ENCODE measurements at places on chromosomes 7 and 10.

DNA sequence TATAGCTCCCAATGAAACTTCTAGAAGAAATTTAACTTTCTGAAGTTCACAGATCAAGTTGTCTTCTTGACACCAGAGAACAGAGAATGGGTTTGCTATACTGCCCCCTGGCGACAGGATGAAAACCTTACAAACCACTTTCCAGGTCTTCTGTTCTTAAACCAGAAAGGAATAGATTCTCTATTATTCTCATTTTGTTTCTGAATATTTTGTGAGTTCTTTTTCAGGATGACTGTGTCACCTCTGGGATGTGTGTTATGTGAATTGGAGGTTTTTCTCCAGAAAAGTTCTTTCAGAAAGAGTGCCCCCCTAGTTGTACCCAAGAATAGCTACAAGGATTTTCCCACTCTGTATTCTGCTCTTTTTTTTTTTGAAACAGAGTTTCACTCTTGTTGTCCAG, 6.3 kb downstream of the IFT22 start:
- peak; percentile 47 for DNase-seq

GRCh38 chr10:97915346-97916131, 65.9 kb downstream of the GOLGA7B start:
- DNase-seq = no peak

GRCh38 chr10:99533496-99534449, 1.0 kb downstream of the NKX2-3 start:
- DNase-seq = no peak

GRCh38 chr7:18302097-18302496, 193.5 kb upstream of the HDAC9 start:
- DNase-seq = no peak

- no peak for DNase-seq
Measured at GRCh38 chr7:94675356-94675755, 19.4 kb upstream of the SGCE start.

- no peak for DNase-seq
Measured at GRCh38 chr7:1640376-1641172, 29.5 kb upstream of the ELFN1 start.

DNA sequence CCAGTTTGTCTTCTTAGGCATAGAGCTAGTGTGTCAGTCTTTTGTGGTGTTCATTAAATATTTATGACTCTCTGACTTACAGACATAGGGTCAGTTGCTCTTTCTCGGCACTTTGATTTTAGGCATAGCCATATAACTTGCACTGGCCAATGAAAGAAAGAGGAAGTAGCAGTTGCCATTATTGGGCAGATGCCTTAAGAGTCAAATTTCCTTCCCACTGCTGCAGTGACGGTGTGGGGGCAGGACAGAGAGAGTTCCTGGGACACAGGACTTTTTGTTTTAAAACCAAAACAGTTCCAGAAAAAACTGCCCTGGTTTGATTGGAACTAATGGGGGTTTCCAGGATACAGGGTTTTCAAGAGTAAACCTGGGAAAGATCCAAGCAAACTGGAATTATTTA, 60.2 kb upstream of the PHF14 start:
- DNase-seq = peak; percentile 51

- no peak for DNase-seq
Measured at GRCh38 chr7:12701433-12701832, 14.0 kb downstream of the ARL4A start.

DNA sequence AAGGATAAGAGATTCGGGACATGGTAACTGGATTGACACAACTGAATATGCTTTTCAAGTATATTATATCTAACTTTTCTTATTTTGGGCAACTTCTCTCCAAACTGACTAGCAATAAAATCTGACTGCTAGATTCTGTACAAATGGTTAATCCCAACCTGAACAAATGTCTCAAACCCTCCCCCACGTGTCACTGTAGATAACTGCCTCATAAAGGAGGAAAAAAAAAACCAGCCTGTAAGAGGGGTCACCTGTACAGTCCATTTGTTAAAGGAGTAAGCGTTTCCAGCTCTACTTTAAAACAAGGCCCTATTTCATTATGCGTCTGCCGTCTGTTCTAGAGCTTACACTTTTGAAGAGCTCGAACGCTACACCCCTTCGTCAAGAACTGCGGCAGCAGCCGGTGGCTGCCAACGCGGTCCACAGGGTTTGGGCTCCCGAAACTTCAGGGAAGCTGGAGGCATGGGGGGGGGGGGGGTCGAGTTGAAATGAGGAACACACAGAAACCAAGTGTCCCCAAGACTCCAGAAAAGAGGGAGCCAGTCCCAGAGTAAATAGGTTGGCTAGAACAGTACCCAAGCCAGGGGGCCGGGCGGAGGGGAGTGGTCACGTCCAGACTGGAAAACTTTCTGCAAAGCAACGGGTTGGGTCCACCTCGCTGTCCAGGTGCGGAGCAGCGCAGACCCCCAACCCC, 492 bp downstream of the COG5 start:
- DNase-seq = no peak

DNA sequence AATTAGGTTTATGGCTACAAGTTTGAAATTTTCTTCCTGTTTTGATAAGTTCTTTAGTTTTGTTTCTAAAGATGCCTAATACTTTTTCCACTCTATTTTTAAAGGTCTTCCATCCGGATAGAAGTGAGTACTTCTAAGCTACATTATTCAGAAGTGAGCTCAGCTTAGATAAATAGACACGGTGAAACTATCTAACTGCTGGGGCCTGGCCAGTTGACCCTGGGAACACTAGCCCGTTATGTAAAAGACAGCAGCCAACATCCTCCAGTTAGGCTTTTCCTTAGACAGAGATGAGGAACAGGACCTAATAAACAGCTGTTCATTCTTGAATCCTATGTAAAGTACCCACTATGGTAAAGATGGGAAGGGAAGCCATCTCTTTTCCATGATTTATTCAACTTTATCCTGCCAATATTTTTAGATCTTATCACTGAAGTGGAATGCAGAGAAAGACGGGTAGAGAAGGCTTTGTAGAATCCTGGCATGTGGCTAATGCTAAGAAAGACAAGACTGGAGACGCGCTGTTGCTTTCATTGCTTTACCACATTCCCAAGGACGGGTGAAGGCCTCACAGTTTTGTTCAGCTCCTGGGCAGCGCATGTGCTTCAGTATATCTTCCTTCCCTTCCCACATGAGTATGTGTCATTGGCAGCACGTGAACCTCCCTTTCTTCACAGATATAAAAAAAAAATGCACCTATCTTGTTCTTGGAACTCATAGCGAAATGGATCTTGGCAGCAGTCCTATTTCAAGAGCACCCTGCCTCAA, 340.0 kb upstream of the MEOX2 start:
- no peak for DNase-seq

GRCh38 chr10:18340496-18341051, 200.3 kb downstream of the CACNB2 start:
- DNase-seq = no peak

DNA sequence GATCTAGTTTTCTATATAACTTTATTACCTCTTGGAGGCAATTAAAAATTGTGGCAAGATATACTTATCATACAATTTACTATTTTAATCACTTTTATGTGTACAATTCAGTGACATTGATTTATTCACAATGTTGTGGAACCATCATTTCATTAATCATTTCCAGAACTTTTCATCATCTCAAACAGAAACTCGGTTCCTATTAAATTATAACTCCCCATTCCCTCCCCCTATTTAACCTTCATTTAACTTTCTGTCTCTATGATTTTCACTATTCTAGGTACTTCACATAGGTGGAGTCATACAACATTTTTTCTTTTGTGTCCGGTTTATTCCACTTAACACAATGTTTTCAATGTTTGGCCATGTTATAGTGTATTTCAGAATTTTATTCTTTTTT, 252.8 kb downstream of the REEP3 start:
- DNase-seq = no peak

DNA sequence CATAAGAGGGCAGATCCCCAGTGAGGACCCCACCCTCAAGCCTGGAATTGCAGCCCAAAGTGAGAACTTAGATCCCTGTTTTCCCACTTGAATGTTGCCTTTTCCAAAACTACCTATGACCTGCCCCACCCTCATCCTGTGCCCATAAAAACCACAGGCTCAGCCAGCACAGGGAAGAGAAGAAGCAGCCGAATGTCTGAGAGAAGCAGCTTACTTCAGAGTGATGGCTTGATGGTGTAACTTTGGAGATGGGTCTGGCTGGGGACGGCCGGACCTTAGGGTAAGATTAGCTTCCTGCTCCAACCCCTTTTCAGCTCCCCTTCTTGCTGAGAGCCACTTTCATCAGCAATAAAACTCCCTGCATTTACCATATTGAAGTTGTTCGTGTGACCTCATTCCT, 5.7 kb downstream of the SLC25A40 start:
- DNase-seq = no peak

GRCh38 chr10:123563994-123564393, 102.2 kb upstream of the GPR26 start:
- DNase-seq = no peak

- no peak for DNase-seq
Measured at GRCh38 chr7:35982600-35982999, 170.5 kb upstream of the EEPD1 start.

DNA sequence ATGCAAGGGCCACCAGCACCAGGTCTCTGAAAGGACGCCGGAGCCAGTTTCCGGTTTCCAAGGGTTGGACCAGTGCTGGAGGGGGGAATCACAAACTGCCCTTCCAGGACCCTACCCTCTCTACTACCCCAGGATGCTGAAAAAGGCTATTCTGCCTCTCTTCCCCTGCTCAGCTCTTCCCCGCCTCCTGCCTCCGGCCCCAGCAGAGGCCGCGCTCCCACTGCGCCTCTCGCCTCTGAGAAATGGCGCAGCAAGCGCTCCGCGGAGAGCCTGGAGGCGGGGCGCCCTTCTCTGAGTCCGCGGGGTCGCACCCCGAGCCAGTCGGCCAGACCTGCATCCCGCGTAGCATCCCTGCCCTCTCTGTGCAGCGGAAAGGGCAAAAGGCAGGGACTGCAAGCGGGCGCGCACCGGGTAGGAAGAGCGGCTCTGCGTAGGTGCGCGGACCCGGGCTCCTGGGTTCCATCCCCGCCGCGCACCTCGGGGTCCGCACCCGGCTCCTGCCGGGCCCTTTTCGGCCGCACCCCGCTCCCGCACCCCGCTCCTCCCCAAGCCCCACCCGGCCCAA, 476 bp upstream of the RET start:
- peak; percentile 18 for DNase-seq

GRCh38 chr7:124700655-124701054, 64.9 kb downstream of the GPR37 start:
- no peak for DNase-seq

GRCh38 chr10:36817898-36818297, 307.5 kb upstream of the ANKRD30A start:
- no peak for DNase-seq

GRCh38 chr10:80453842-80454512, at the start of gene TSPAN14:
TSS of gene TSPAN14 (plus strand) at chr10:80454310. CDS start at chr10:80489234, 34,924 bp downstream.
- DNase-seq = no peak

DNA sequence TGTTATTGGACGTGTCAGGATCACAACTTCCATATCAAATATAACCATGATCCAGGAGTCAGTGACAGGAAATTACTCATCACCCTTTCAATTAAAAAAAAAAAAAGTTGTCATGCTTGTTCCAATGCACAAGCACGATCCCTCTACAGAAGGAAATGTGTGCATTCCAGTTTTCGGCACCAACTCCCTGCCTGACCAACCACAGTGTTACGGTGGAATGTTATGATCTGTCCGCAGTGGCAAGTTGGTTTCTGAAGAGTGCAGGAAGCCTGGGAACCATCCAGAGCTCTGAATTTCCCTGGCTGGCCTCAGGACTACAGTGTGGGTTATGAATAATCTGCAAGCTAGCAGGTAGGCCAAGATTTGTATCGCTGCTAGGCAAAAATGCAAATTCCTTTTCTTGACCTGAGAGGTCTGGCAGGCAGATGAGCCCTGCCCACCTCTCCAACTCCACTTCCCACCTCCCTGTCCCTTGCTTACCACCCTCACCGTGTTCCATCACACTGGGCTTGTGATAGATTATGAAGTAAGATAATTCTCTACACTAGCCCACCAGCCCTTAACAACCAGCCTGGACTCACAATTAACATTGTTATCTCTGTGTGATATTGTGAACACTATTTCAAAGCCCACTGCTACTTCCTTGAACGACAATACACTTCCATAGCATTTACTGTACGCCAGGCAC, 20.4 kb downstream of the FRMPD2 start:
- DNase-seq = no peak

GRCh38 chr10:120336911-120337540, 120.0 kb upstream of the PLPP4 start:
- DNase-seq = peak; percentile 62

GRCh38 chr7:88546808-88547207, 212.7 kb upstream of the ZNF804B start:
- peak; percentile 70 for DNase-seq

DNA sequence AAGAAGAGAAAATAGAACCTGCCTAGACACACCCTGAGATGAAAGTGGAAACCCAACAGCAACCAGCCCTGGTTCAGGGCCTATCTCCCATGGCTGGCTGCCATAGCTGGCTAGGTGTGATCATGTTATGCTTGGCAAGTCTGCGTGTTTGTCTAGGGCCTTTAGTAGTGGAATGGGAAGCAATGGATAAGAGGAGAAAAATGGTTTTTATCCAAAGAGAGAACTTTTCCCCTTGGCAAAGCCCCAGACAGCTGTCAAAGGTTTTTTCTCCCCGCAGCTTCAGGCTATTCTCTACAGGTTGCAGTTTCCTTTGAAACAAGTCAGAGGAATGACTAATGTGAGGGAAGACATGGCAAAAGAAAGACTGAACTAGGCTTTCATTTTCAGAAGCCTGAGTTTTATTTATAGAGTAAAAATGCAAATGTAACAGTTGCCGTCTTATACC, 161.5 kb downstream of the SEMA3D start:
- DNase-seq = no peak

DNA sequence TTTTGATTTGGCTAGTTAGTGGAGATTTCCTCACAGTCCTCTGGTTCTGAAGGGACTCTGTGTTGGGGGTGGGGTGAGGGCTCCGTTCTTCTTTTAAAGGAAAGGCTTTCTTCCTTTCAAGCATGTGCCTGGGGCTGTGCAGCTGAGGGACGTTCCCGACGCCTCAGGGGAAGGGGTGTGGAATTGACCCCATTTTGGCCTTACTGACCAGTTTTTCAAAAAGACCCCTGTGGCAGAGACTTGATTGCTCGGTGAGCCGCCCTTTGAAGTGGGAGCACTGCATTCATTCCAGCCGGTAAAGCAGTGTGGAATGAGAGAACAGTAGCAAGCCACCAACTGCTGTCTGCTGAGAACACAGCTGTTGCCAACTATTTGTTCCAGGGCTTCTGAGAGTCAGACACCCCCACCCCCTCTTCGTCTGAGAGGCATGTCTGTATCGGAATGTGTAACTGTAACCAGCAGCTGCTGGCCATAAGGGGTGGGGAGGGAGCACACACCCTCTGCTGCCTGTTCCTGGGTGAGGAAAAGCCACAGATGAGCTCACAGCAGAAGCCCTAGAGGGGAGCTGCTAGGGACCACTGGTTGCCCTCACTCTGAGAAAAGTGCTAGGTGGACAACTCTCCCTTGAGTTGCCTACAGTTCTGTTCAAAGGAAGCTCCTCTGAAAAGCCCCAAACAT, 33.2 kb downstream of the WBP1L start:
- DNase-seq = no peak

GRCh38 chr10:86599729-86600128, 54.6 kb upstream of the OPN4 start:
- DNase-seq = peak; percentile 91
